ENCODE measurements at places on chromosomes 12 and 14.

DNA sequence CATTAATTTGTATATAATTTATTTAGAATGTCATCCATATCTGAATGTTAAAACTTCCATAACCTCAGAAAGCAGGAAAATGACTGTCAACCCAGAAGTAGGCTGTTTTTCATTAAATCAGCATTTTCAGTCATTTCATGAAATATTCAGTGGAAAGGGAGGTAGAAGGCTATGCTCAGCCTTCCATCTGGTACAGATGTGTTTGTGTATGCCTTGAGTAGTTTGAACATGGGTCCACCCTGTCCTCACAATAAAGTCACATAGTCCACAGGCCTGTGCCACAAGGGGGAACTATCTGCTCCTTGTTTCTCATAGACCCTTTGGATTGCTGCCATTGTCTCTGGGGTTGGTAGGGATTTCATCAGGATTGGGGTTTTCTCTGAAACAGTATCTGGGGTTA is 9.1 kb downstream of the LACRT start:
- no peak for DNase-seq

DNA sequence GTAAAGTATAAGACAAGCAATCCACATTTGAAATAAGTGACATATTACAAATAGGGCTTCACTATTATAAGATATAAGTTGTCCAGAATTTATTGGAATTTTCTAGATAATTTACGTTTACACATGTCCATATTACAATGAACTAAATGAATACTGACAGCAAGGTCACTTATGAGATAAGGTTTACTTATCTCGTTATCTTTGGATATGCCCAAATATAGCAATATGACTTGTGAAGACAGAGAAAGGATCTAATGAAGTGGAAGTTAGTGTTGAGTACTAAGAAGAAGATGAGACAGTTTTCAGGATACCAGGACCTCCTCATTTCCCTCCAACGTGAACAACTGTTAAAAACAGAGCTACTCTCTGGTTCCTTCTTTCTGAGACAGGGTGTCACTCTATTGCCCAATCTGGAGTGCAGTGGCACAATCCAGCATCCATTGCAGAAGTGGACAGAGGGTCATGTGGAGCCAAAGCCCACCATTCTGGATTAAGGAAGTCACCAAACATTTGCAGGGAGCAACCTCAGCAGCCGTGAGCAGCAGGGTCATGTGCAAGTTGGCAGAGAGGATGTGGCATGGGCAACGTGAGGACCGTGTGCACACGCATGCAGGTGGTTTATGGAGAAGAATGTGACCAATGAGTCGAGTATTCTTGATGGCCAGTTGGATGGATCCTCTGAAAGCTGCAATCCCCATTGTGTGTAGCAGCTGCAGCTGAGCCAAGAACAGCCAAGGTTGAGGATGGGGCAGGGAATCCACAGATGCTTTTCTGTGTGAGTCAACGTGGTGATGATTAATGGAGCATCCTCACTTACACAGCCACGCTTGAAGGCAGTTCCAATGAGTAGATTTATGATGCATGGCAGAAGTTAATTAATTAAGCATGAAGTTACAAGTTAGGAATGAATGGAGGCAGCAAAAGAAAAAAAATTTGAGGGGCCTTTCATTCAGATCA is 111.0 kb downstream of the BICD1 start:
- no peak for DNase-seq

- no peak for DNase-seq
Measured at GRCh38 chr14:55126932-55127459, 2.1 kb upstream of the LGALS3 start.

GRCh38 chr12:66779466-66779865 is 100.6 kb upstream of the GRIP1 start:
- DNase-seq: no peak

- DNase-seq: no peak
Measured at GRCh38 chr14:101733211-101733610, 28.3 kb upstream of the PPP2R5C start.

- no peak for DNase-seq
Measured at GRCh38 chr14:58792416-58792815, 154.7 kb downstream of the DACT1 start.

DNA sequence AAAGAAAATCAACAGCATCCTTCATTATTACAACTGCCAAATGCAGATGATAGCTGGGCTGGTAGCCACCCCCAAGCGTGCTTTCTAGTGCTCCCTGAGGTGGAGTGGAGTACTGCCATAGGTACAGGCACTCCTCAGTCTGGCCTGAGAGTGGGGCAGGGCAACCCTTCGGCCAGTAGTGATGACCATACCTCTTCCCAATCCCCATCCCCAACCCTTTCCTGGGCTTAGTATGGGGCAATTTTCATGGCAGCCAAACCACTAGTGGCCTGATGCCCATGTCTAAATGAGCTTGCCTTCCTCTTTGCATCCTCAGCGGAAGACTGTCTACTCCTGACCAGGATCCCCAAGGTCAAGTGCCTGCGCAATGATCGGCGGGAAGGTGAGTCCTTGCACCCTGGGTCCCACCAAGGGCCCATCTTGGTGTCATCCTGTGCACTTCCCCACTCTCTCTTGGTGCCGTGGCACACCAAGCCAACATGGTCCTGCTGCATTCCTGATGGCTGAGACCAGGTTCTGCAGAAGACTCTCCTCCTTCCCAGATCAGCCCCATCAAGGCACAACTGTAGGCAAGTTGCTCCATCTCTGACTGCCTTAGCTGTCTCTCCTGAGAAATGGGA is 65.8 kb downstream of the GALNT16 start:
- no peak for DNase-seq

DNA sequence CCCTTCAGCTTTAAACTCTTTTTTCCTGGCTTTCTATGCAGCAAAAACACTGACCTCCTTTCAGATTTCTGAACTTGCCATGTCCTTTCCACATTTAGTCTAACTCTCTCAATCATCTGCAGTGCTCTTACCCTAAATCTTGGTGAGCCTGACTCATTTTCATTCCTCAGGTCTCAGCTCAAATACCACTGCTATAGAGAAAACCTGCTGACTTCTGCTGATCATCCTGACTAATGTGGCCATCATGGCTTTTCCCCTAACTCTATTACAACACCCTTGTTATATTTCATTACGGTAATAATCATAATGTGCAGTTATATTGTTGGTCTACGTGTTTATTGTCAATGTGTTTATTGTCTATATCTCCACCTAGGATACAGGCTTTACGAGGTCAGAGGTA is 207.3 kb upstream of the OR4E1 start:
- no peak for DNase-seq

DNA sequence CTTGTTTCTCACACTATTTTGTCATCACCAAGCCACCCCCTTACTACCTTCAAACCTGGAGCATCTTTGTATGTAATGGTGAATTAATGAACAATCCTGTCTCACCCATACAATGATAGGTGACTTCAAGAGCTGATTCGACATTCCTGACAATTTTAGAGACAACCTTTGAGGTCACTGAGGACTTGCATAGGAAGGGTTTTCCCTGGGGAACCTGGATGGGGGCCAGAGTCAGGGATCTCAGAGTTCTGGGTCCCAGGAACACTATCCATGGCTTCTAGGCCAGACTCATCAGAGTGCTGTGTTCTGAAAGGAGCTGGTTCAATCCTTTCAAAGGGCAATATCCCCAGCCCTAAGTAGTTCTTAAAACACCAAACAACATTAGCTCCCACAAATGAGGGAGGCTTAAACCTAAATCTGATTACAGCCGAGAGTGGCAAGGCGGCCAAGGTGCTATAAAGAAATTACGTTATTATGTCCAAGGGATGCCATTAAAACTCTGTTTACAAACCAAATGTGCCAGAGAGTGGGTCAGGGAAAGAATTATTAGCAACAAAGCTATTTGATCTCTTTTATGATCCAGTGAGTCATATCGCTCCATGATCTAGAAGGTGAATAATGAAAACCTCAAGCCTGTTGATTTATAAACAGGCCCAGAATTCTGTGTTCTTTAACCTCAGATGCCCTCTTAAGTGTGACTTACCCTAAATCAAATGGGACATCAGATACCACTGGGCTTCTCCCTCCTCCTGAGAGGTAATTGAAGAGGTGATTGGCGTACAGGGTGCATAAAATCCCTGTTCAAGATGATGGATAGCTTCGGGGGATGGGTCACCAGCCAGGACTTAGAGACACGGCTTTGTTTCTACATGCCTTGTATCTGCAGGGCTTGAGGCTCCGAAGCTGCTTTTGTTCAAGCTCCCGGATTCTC is 230.2 kb upstream of the TBX3 start:
- no peak for DNase-seq

DNA sequence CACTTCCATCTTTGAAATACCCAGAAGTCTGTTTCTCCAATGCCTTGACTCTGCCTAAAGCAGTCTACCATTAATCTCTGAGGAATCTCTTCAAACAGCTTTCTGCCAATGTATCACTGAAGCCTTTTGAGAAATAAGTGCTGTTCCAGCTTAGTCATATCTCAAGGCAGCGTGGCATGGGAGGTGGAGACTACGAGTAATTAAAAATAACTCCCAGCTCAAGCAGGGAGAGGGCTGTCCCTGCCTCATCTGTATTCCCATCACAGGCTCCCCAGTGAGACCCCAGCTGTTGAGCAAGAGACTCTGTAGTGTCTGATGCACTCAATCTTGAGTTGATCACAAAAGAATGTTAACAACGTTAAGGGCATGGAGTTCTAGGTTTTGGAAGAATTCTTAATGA is 700.6 kb downstream of the DIO2 start:
- DNase-seq: no peak

DNA sequence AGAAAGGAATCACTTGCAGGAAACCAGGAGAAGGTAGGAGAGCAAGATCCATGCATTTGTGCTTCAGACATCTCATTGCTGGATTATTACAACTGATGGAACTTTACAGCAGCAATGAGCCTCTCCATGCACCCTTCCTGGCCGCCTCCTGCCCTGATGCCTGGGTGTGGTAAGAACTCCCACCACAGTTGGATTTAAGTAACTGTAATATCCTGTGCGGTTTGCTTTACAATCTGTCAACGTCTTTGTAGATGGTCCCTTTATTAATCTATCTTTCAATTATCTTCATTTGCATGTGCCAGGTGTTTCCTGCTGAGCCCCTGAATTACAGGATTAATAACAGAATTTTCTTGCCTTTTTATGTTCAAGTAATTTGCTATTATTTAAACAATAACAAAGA is 1300.5 kb upstream of the TMEM132C start:
- no peak for DNase-seq

GRCh38 chr12:54417712-54418440 is 1.2 kb downstream of the ITGA5 start:
- DNase-seq: no peak

GRCh38 chr14:103740991-103741689 is 25.5 kb downstream of the ZFYVE21 start:
- no peak for DNase-seq
